ENCODE measurements at places on chromosomes 2 and 18.

DNA sequence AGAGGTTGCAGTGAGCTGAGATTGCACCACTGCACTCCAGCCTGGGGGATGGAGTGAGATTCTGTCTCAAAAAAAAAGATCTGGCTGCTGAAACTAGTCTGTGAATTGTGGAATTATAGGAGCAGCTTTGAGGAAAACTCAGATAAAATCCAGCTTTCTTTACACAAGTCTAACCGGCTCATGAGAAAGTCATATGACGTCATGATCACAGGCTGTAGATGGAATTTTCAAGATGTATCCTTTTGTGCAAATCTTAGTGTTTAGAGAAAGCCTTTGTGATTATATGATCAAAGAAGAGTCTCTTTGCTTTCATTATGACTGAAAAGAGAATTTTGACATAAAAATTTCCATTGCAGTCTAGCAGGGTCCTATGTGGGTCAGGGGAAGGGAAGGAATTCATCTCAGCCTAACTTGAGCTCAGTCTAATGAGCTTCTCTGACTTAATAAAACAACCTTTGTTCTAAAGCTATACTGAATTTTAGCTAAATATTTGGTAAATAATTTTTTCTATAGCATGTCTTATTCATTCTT lies 90.2 kb upstream of the NCK2 start:
- DNase-seq: no peak

GRCh38 chr18:61426492-61427053 lies 93.3 kb downstream of the CDH20 start:
- no peak for DNase-seq

DNA sequence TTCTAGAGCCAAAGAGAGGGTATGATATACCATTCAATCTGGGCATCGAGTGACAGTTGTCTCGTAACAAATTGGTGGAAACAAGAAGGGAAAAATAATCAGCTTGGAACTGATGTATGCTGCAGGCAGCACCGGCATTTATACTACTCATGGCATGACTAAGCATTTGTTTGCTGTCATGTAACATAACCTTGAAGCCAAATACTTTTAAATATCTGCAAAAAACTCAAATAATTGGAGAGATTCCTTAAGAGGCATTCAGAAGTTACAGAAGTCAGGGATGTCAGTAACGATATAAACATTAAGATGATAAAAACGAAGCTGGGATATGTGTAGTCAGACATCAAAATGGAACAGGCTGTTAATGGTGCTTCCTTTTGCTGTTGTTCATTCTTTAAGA lies 157.3 kb upstream of the MMADHC start:
- no peak for DNase-seq

DNA sequence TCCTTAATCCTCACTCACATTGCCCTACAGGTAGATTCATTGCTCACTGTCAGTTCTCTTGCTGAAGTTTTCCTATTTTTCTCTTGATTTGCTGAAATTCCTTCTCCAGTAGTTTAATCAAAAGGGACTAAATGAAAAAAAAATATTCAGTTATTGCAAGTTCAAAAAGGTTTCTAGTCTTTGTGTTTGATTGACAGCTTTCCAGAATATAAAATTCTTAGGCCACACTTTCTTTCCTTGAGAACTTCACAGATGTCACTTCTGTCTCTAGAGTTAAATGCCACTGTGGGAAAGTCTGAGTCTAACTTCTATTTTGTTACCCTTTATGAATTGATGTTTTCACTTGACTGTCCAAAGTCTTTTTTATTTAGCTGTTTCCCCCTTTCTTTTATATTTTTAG lies 25.7 kb downstream of the RRM2 start:
- DNase-seq: no peak

DNA sequence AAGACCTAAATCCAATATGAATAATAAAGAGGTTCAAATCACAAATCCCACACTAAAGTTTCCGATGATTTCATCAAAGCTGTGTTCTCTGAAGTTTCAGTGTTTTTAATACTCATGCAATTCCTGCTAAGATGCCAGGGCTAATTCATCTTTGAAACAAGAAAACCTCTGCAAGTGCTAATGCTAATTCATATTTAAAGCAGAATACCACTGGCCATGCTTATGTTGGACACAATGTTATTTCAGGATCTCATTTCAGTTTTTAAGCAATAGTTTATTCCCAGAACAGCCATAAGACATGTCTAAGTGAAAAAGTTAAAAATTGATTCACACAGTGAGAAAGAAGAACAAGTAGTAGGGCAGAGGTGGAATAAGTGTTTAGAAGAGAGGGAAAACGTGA lies 62.8 kb downstream of the GRB14 start:
- no peak for DNase-seq

GRCh38 chr18:61935362-61935761 lies 42.6 kb upstream of the RNF152 start:
- no peak for DNase-seq

GRCh38 chr2:20755132-20755800 lies 67.6 kb downstream of the LDAH start:
- DNase-seq: no peak

GRCh38 chr2:217204358-217204757 lies 344.5 kb upstream of the TNP1 start:
- DNase-seq: no peak

- no peak for DNase-seq
Measured at GRCh38 chr2:200640176-200640575, 54.4 kb downstream of the AOX1 start.

DNA sequence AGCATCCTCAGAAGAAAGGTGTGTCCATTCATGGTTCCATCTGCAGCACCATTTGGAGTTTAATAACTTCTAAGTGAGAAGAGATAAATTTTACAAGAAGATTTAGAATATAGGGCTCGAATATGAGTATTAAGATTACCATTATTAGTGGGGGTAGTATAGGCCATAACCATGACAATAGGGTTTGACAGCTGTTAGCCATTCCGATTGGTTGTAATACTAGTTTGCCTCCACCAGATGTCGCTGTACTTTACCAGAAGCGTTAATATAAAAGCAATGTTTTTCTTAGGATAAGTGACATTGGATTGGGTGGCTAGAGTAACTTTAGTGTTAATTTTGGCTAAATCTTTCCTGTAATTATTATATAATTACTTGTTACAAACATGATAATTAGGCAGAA lies 107.5 kb upstream of the SRD5A2 start:
- no peak for DNase-seq

DNA sequence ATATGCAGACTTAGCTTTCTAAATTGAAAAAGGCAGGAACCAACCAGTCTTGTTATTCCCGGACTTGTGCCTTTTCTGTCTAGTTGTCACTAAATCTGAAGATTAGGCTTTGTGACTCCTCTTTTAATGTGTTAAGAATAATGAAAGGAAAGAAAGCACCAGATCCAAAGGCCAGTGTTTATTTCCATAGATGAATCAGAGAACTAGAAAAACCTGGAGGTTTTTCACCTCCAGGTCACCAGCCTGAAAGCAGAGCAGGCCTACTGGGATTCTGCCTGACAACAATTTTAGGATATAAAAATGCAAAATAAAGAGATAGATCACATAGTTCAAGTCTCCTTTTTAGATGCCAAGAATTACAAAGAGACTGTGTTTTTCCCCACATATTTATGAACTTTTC lies 160.4 kb downstream of the GULP1 start:
- DNase-seq: no peak

- no peak for DNase-seq
Measured at GRCh38 chr2:219112651-219113338, 47.8 kb downstream of the NHEJ1 start.

- DNase-seq: no peak
Measured at GRCh38 chr18:59008302-59008974, 131.2 kb upstream of the SEC11C start.

GRCh38 chr18:37540424-37541138 lies 25.0 kb downstream of the CELF4 start:
- no peak for DNase-seq

GRCh38 chr2:20217041-20217970 lies 7.6 kb downstream of the SDC1 start:
- DNase-seq: no peak

GRCh38 chr2:86815611-86816010 lies 24.9 kb upstream of the CD8A start:
- DNase-seq: no peak

- DNase-seq: no peak
Measured at GRCh38 chr2:170054997-170055396, 123.0 kb upstream of the MYO3B start.

DNA sequence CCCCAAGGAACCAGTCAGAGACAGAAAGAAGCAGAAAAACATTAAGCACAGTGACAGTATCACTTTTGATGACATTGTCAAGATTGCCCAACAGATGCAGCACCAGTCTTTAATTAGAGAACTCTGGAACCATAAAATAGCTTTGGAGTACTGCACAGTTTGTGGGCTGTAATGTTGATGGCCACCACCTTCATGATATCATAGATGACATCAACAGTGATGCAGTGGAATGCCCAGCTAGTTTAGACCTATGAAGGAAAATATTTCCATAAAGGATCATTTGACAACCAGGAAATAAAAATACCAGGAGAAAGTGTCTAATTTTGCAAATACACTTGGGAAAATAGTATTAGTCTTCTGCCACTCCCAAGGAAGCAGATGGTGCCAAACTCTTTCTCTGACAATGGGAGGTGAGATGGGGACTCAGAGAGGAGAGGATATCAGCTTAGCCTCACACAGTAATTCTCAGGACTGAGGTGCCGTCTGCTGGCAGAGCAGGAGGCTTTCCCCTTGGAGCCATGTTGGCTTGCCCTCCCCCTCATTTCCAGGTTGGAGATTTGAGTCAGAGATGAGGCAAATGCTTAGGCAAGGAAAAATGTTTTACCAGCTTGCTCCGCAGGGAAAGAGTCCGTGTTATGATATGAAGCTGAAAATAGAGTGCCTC lies 107.5 kb upstream of the CELF4 start:
- no peak for DNase-seq

DNA sequence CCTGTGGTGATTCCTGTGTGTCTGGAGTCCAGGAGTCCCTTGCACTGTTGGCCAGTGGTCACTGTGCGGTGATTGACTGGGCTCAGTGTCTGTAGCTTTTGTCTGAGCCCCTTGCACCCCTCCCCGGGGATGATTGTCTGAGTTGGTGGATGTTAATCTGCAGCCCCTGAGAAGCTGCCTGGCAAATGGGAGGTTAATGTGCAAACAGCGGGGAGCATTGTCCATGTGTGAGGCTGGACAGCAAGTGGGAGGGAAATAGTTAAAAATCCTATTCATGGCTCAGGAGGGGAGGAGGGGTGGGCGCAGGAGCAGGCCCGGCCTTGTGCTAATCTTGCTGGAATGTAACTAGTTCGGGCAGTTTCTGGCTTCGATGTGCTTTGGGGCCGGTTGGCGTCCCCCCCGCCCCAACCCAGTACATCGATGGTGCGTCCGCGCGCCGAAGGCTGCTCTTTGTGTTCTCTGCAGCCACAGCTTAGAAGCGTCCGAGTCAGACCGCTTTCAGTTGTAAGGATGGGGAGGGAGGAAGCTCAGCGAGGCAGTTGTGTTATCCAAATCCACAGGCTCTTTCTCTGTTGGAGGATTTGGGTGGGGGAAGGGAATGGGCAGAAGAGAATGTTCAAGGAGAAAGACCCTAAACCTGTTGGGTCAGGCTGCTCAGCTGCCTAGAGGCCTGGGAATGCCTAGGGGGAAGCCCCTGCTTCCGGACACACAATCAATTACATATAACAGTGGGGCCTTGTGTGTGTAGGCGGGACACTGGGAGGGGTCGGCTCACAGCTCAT lies 71.8 kb downstream of the TGOLN2 start:
- DNase-seq: no peak

DNA sequence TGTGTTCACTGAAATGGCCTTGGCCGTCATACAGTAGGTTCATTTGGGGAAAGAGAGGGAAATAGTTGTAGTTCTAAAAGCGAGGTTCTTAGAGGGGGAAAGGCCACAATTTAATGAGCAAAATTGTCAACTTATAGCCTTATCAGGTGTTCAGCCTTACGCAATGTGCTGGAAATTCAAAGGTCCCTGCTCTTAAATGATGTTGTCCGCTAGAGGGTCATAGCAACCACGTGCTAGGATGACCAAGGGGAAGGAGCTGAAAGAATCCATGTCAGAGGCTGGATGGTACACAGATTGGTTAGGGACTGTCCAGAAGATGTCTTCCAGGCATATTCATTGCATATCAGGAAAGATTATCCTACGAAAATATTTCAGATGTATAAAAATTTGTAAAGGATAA lies 282.3 kb upstream of the MEX3C start:
- DNase-seq: no peak

DNA sequence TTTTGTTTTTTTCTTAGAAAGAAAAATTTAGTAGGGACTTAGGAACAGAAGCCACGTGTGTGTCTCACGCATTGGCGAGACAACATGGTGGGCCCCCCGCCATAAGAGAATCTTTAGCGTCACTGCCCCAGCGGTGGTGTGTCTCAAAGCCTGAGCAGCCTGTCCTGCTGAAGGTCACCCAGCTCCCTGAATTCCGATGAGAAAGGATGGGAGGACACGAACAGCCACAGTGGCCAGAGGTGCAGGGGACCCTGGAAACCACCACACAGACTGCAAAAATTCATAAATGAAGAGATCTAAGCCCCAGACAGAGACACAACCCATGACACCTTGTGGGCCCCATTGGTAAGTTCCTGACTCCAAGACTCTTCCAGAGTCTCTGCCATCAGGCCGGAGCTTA lies 266.1 kb upstream of the RAB6C start:
- no peak for DNase-seq

DNA sequence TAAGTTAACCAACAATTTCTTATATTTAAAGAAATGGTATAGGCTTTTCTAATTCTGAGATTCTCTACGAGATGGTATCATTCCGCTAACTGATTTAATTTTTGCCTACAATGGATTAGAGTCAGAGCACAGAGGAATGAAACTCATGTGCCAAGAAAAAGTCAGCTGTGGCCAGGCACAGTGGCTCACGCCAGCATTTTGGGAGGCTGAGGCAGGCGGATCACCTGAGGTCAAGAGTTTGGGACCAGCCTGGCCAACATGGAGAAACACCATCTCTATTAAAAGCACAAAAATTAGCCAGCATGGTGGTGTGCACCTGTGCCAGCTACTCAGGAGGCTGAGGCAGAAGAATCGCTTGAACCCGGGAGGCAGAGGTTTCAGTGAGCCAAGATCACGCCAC lies 17.0 kb upstream of the TTN start:
- no peak for DNase-seq

GRCh38 chr2:1627628-1628381 lies 116.5 kb downstream of the PXDN start:
- no peak for DNase-seq

- peak; percentile 65 for DNase-seq
Measured at GRCh38 chr2:55490554-55490953, 29.0 kb upstream of the CFAP36 start.

- DNase-seq: no peak
Measured at GRCh38 chr2:23566241-23567142, 181.5 kb downstream of the KLHL29 start.

GRCh38 chr2:85481818-85482777 lies 56.9 kb upstream of the MAT2A start:
- DNase-seq: no peak

- DNase-seq: no peak
Measured at GRCh38 chr2:150482667-150483400, 4.6 kb downstream of the RND3 start.

DNA sequence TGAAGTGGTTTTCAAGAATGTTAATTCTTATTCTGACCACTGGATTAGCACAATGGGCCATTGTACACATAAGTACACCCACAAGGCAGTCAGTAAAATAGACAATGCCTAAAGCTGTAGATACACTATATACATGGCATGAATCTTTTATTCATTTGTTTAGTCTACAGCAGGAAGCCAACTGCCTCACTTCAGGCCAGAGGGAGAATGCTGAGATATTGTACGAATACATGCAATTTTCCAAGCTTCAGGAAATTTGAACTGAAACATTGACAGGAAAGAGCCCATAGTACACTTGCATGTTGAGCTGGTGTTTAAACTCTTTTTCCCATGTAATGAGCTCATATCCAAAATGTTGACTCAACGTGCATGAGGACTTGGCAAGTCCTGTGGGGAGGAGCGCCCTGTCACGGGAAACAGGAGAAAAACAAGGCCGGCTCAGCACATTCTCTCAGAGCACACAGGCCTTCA lies 111.6 kb upstream of the CYP1B1 start:
- no peak for DNase-seq

Data from smooth muscle cell of the brain vasculature (primary cell).